Activated T-cell treated with anti-CD3 and anti-CD28 coated beads for 1 hour (primary cell): ENCODE measurements at places on chromosomes 1 and 21.

GRCh38 chr1:208029381-208030287 is 118.7 kb upstream of the CD34 start:
- DNase-seq, result no peak

DNA sequence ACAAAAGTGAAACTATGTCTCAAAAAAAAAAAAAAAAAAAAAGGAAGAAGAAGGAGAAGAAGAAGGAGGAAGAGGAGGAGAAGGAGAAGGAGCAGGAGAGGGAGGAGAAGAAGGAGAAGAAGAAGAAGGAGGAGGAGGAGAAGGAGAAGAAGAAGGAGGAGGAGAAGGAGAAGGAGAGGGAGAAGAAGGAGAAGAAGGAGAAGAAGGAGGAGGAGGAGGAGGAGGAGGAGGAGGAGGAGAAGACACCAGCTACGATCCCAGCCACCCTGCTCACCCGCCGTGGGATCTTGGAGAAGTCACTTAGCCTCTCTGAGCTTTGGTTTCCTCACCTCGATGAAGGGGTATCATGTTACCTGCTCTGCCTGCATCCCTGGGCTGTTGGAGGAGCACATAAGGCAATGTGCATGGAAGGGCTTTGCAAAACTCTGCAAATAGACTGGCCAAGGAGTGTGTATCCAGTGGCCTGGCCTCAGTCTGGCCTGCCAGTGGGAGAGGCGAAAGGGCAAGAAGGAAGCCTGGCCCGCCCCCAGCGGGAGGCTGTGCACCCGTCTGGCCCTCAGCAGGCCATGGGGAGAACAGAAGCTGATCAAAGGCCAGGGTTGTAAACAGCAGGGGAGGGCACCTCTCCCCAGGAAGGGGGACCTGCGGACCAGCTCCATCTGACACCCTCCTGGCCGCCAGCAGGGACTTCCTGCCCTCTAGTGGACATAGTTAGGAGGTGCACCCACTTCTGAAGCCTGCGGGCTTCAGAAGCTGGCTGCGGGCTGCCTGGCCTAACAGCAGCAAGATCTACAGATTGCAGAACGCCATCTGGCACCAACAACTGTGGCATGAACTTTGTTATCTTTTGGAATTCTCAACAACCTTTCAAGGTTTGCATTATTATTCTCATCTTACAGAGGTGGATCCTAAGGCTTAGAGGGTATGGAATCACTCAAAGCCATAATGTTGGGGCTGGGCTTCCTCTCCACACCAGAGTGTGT is 19.2 kb upstream of the CDK18 start:
- peak; percentile 44 for DNase-seq

DNA sequence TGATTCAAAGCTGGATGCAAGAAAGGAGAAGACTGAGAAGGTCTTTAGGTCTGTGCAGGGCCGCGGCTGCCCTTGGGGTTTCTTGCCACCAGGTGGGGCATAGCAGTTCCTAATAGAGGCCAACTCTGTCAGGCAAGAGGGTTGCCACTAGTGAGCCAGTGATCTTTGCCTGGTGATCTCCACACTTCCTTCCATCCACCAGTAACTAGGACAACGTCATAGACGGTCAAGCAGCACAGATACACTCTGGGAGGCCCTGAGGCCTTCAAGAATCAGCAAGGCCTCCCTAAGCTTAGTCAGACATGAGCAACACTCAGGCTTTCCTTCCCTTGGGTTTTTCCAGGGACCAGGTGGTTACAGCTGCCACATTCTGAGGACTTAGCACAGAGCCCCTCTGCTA is 32.9 kb upstream of the ATP2B4 start:
- DNase-seq, result peak; percentile 59

GRCh38 chr21:41641821-41642701 is 124.8 kb downstream of the RIPK4 start:
- DNase-seq, result no peak

DNA sequence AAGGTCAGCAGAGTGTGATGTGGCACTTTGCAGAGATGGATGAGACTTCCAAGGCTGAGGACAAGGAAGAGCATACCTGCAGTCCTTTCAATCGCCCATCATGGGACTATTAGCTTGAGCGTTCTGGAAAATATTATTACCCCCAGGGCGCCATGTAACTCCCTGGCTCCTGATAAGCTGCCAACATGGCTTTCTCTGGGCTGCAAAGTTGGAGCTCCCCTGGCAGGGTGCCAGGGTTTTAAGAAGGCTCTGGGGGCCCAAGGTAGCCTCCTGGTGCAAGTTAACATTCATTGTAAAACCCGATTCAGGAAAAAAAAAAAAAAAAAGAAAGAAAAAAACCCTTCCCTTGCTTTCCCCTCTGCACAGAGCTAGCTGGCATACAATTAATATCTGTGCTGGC is 196.7 kb downstream of the PBX1 start:
- no peak for DNase-seq

- DNase-seq, result no peak
Measured at GRCh38 chr1:151290709-151291303, 8.7 kb downstream of the ZNF687 start.

GRCh38 chr1:5690898-5691297 is 301.3 kb downstream of the NPHP4 start:
- no peak for DNase-seq

GRCh38 chr1:234720709-234721441 is 110.9 kb upstream of the IRF2BP2 start:
- no peak for DNase-seq

GRCh38 chr1:225544263-225544662 is 108.7 kb downstream of the ENAH start:
- no peak for DNase-seq

DNA sequence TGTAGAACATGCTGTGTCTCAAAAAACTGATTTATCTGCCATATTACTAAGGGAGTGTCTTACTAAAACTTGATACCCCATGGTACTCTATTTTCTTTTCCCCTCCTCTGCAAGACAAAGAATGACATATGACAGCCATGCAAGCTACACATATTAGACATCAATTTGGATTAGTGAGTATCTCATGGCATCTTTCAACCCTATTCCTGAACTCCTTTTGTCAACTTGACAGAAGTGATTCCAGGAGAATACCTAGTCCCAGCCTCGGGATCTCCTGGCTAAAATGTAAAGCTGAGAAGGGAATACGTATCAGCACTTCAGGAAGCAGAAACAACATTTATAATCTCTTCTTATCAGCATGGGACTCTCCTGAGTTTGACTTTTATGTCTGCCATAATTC is 43.7 kb downstream of the ADGRL2 start:
- DNase-seq, result no peak

DNA sequence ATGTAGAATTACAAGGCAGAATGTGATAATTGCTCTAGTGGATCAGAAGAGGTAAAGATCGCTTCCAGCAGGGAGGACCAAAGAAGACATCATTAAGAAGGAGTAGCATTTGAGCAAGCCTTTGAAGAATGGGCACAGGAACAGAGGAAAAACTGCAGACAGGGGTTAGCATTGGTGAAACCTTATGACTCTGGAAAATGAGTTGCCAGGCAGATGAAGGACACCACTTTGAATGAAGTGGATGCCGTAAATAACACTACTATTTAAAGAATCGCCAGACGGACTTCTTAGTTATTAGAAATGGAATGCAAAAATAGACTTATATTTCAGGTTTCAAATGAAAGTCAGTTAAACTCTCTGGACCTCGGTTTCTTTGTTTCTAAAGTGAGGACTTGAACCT is 727.7 kb downstream of the USP25 start:
- no peak for DNase-seq

DNA sequence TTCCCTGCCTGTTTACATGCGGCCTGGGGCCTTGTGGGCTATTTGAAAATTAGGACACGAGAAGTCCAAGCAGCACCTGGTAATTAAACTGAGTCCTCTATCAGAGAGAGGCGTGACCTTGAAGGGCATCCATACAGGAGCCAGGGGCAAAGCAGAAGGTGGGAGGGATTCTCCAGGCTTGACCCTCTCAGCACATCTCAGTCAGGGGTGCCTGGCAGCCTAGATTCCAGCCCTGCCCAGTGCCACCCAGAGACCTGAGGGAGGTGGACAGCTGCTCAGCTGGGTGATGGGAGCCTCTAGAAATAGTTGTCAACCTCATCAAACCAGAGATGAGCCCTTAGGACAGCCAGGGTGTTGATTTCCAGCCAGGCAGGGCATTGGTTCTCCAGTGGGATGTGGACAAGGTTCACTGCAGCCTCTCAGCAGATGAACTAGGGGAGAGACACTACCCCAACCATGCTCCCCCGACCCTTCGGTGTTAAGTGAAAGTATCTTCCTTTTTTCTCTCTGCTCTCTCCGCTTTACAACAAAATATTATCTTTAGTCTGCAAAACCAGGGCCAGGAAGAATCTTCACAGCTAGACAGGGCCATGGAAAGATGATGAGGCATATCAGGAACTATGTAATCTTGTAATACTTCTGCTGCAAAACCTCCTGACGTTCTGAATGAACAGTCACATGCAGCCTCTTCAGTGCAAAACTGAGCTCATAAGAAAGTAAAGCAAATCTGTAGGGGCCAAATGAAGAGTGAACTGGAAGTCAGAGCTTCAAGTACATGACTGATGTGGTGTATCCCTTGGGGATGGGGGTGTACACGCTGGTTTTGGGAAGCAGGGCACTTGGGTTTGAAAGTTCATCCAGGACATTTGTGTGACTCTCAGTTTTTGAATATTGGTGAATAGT is 35.9 kb upstream of the ATP5PO start:
- DNase-seq, result no peak

- DNase-seq, result no peak
Measured at GRCh38 chr1:110135666-110136065, 14.6 kb upstream of the SLC6A17 start.

- no peak for DNase-seq
Measured at GRCh38 chr1:207703712-207704111, 48.1 kb upstream of the CD46 start.
